NCI-H1930 (cell line): ENCODE measurements at places on chromosomes 3 and 15.

DNA sequence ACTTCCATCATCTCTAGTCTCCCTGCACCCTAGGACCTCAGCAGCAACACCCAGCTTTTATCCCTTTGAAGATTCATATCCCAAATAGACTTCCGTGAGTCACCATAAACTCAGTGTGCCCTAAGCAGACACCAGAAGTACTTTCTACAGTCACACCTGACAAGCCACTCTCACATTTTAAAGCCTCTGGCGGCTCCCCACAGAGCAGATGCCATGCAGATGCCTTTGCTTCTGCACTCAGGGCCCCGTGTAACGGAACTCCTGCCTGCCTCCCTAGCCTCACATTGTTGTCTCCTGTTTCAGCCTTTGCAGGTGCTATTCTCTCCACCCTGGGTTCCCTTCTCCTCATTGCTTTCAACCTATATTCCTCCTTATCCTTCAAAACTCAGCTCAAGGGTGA lies 155.5 kb upstream of the SLC24A5 start:
- DNase-seq = no peak

DNA sequence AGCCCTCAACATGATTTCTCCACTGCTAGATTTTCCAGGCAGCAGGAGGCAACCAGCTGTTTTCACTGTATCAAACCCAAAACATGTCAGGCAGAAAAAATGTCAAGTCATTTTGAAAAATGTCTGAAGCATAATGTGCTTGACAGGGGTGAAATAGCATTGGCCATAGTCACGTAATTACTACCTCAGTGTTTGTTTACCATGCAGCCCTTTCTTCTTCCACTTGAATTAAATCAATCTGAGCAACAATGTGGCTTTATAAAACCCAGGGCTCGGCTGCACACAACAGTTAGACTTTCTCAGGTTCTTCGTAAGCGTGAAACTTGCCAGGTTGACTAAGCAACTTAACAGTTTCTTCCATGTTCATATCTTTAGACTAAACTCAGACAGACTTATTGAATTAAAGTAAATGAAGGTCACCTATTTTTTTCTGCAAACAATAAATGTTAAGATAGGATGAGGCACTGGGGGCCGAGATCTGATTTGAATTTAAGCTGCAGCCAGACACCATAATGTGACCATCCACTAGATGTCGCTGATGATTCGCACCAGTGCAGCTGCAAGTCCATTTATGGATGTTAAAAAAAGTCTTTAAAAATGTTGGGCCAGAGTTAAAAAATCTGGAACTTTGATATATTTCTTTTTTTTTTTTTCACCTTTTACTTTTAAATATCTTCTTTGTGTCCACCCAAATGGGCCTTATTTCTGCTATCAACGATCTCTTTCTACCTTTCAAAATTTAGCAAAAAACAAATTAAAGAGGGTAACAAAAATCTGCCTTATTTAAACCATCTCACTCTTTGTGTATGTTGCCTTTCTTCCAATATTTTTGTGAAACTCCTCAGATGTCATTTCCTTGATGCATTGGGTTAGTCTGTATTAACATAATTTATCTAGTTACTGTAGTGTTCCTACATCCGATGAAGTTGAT lies 305.9 kb downstream of the CACNA2D3 start:
- DNase-seq = peak; percentile 41

GRCh38 chr3:133158686-133159085 lies 120.5 kb downstream of the TMEM108 start:
- no peak for DNase-seq

GRCh38 chr15:64112904-64113303 lies 17.1 kb downstream of the SNX1 start:
- no peak for DNase-seq

DNA sequence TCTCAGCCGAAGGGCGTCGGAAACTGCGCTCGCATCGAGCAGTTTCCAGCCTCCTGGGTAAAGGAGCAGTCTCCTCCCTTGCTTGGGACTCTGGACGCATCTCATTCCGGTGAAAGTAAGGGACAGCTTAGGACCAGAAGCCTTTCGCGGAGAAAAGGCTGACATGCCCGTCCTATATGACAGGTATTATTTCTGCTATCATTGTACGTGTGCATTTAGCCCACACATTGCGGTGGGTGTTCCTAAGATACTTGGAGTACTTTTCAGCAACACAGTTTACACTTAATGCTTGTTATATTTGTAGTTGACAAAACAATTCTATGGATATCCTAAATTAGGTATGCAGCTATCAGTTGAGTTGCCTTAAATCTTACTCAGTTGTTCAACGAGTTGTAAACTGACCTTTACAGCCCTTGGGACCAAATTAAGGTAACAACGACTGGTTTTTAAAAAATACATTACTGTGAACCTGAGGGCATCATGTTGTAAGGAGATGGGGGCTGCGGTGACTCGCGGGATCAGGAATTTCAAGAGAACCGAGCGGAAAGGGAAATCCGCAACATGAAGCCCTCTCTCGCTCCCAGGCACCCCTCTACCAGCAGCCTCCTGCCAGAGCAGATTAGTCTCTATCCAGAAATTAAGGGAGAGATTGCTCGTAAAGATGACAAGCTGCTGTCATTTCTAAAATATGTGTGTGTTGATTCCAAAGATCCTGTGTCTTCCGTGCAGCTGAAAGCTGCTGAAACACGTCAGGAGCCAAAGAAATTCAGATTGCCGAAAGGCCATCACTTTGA lies 632 bp upstream of the COPS2 start:
- DNase-seq = no peak

DNA sequence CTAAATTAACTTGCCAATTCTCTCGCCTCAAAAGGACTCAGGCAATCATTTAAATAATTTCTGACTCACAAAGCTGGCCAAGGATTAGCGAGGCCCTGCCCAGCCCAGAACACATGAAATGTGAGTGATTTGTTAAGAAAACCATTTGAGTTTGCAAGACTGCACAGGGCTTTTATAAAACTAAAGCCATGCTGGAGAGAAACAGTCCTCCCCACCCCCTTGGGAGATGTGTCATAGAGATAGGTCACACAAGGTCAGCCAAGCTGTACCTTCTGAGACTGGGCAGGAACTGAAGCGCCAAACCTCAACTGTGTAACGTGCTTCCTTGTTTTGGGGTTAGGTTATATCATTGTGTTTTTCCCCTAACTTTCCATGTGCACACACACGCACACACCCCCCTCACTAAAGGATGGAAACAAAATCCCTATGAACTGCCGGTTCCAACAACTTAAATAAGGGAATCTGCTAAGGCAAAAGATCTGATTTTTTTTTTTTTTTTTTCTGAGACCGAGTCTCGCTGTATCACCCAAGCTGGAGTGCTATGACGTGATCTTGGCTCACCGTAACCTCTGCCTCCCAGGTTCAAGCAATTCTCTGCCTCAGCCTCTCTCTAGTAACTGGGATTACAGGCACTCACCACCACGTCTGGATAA lies 8.1 kb downstream of the SPATA12 start:
- no peak for DNase-seq
